ENCODE measurements at places on chromosomes 5 and 9.
A peak's percentile ranks its signal among the peaks of the same experiment; 100 is the strongest.

DNA sequence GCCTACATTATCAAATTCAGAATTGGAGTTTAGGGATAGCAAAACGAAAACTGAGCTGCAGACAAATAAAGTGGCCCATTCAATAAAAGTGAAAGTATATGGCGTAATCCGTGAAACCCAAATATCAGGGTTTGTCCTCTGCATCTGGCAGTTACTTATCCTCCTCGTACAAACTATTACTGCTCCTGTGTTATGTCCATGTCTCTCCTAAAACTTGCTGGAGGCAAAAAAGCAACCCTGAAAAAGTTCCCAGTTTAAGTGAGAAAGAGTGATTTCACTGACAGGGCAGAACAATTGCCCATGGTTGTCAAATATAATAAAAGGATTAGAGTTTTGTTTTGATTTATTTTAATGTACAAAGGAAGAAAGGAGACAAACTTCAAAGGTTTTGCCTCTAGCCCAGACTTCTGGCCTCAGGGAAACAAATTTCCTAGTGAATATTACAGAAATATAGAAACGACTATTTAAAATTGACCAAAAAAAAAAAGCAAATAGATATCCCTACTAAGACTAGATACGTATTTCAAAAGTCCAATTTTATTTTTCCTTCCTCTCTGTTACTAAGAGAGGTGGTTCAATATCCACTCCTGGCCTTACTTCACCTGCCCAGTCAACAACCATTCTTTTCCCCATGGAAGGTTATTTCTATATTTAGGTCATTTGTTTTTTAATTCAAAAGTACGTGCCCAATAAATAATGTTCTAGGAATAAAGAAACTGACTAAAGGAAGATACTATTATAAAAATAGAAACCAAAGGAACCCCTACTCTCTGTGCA lies 50.0 kb downstream of the NFIB start:
- no peak for DNase-seq

DNA sequence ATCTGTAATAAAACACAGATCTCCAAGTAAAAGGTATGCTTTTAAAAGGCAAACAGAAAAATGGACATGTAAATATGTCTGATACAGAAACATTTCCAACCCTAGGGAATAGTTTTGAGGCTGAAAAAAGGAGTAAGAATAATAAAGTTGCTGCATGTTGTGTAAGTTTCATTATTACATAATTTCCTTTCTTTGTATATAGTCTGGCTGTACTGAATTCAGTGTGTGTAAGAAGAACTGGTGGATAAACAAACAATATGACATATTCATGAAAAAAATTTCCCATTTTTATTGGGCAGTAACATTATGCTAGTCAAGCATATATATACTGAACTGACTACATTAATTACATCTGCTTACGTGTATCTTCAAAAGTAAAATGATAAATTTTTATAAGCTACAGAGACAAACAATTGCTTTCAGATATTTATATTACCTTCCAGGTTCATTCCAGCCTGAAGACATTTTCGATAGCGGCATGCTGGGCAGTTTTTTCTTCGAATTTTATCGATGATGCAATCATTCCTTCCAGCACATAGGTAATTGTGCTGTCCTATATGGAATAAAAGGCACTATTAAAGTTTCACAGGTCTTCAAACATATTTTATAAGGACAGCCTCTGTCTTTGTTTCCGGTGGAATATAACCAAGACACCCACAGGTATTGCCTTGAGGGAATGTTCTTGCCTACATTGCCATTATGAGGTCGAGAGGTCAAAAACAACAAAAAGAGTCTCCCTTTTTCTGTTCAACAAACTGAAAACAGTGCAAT lies 93.6 kb downstream of the NR3C1 start:
- peak; percentile 44 for DNase-seq

DNA sequence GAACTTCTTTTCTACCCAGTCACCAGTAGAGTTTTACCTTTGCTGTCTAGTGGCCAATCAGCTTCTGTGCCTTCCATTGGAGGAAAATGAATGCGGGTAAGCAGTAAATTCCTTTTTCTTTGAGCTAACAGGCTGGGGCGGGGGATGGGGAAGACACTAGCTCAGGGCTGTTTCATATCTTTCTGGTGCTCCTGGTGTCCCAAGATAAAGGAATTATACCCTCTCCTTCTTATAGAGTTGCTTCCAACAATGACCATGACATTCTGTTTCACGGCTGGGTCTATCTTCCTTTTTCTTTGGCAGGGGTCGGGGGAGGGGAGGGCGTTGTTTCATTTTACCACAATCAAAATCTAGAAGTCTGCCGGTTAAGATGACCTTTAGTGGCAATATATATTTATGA lies 51.2 kb upstream of the RPS23 start:
- DNase-seq, result no peak

GRCh38 chr5:59789197-59789596 lies 104.3 kb downstream of the PDE4D start:
- DNase-seq, result peak; percentile 67

GRCh38 chr9:17597977-17598376 lies 19.1 kb downstream of the SH3GL2 start:
- no peak for DNase-seq

DNA sequence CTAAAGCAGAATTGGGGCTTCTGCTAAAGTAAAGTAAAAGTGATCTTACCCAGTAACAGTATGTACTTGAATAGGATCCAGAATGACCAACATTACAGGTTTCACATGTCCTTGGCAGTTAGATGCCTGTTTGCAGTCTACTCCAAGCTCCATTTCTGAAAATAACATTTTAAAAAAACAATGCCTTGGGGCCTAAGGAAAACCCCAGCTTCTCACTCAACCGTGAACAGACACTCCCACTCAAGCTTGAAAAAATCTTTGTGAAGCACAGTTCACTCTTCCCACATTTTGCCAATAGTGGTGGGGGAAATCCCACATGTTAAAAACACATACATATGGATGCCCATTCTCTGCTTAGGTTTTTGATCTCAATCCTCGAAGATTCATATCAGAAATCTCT lies 304.1 kb downstream of the ARRDC3 start:
- no peak for DNase-seq

DNA sequence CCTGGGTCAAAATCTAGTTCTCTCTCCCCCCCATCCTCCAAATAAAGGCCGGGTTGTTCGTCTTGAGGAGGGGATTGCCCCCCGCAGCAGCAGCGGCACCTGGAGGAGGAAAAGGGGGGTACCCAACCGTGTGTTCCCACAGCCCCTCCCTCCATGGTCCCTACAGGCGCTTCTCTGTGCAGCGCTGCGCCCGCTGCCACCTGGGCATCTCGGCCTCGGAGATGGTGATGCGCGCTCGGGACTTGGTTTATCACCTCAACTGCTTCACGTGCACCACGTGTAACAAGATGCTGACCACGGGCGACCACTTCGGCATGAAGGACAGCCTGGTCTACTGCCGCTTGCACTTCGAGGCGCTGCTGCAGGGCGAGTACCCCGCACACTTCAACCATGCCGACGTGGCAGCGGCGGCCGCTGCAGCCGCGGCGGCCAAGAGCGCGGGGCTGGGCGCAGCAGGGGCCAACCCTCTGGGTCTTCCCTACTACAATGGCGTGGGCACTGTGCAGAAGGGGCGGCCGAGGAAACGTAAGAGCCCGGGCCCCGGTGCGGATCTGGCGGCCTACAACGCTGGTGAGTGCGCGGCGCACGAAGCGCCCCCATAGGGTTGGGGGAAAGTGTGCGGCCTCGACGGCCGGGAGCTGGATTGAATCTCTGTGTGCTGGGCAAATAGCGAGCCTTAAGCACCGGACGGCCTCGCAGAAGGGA lies 3.5 kb downstream of the LHX2 start:
- no peak for DNase-seq

DNA sequence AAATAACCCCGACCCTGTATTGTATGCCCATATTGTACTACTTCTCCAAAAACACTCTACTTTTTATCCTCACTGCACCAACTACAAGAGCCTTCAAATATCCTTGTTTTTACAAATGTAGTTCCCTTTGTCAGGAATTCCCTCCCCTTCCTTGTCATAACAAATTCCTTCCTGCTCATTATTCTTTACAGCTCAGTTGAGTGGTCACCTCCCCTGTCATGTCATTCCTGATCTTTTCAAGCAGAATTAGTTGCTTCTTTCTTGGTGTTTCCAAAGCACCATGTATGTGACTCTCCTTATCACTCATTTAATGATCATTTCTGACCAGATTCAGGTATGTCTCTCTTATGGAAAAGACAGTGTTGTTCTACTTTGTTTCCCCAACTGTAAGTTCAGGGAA lies 194.2 kb upstream of the SMC2 start:
- DNase-seq, result no peak

DNA sequence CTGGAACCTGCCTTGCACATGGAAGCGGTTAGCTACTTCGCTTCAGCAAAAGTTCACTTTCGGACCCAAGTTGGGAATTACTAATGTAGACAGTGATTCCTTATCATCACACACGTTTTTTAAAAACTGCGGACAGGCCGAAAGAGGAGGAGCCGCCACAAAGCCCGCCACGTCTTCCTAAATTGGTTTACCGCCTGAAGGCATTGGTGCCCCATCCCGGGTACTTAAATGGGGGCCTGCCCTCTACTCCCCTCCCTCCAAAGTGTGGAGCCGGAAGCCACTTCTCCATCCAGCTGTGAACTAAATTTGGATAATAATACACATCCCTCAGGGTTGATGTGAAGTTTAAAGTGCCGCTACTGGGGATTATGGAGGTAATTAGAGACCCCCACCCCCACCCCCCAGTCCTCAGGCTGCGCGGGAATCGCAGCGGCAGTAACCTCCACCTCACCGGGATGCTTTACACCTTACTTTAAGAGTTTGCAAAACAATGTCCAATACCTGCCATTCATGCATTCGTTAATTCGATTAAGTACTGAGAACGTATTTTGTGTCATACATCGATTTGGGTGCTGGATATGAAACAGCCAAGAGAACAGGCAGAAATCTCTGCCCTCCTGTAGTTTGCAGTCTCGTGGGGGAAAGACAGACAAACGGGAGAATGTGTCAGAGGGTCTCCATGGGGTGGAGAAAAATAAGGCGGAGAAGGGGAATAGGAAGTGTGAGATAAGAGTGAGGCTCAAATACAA lies 937 bp upstream of the MACROH2A1 start:
- DNase-seq, result no peak

DNA sequence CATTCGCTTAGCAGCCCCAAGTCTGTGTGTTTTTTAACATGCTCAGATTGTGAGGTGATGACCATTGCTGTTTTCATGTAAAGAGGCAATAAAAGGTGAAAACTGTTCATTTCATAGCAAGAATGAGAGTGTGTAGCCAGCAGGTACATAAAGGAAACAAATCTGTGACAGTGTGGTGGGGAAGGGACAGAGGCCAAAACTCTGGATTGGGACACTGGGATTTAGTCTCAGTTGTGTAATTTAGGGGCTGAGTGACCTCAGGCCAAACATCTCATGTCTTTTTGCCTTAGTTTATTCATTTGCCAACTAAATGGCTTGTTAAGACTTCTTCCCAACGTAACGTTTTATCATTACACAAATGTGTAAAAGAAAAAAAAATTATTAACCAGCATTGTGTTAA lies 47.0 kb downstream of the KCNN2 start:
- no peak for DNase-seq

- DNase-seq, result peak; percentile 78
These were observed 53.6 kb downstream of the GPR107 start for GRCh38 chr9:130107234-130107861.

DNA sequence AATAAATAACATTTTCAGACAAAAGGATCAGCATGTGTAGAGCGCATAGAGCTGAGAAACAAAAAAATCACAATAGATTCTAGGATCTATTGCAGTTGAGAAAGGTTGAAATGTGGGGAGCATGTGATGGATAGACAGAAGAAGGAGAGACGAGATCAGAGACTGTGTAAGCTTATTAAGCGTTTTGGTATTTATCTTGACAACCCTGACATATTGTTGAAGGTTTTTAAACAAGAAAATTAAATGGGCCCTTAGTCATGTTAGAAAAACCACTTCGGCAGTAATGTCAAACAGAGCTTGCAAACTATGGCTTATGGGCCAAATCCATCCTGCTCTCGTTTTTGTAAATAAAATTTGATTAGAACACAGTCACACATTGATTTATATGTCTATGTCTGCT lies 200.5 kb upstream of the KLF4 start:
- no peak for DNase-seq

DNA sequence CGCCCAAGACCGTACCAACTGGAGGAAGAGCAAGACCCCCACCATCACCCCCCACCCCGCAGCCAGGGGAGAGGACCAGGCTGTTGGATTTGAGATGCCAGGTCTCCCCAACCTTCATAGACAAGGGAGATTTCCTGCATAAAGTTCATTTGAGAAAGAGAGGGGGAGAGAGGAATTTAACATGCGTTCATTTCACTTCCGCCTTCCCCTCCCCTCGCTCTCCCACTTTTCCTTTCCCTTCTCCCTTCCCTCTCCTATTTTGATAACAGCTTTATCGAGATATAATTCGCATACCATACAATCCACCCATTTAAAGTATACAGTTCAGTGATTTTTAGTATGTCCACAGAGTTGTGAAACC lies 4.2 kb upstream of the NKX2-5 start:
- DNase-seq, result no peak

- DNase-seq, result no peak
These were observed 59.5 kb upstream of the INSYN2B start for GRCh38 chr5:170039830-170040229.

DNA sequence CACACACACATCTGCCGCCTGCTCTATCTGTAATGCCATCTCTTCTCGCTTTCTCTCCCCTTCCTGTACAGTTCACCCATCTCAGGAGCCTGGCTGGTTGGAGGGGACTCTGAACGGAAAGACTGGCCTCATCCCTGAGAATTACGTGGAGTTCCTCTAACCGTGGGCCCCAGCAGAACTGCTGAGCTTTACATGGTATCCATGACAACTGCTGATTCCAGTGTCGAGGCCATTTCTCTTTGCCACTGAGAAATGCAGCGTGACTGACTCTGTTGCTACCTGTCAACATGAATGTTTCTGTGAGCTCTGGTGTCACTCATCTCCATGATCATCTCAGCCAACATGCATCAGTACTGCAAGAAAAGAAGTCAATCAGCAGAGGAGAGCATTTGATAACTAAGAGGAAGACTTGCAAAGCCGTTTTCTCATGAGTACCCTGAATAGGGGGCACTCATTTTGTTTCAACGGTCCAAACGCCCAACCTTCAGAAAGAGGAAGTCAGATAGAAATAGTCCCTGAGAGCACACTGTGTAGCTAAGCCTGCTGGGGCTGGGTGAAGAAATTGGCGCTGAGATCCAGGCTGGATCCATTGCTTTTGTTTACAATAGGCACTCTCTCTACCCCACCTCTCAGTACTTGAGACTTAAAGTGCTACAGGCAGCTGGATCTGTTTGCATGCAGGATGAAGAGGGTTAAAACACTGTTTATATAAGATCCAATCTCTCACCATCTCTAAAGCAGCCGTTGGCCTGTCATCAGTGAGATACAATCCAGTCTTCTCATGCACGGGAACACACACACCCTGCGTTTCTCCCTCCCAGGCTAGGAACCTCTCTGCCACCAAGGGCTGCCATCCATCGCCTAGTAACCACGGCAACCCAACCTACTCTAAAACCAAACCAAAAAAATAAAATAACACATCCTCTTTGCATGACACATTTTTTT lies 180.9 kb downstream of the NR3C1 start:
- DNase-seq, result peak; percentile 27

- DNase-seq, result no peak
These were observed 927 bp upstream of the CDO1 start for GRCh38 chr5:115817386-115817785.
